ENCODE measurements at places on chromosomes 1 and 21.

- no peak for DNase-seq
Observed at GRCh38 chr1:191714845-191715244, 443.4 kb upstream of the RGS18 start.

- no peak for DNase-seq
Observed at GRCh38 chr1:109625176-109625575, 5.5 kb downstream of the AMPD2 start.

DNA sequence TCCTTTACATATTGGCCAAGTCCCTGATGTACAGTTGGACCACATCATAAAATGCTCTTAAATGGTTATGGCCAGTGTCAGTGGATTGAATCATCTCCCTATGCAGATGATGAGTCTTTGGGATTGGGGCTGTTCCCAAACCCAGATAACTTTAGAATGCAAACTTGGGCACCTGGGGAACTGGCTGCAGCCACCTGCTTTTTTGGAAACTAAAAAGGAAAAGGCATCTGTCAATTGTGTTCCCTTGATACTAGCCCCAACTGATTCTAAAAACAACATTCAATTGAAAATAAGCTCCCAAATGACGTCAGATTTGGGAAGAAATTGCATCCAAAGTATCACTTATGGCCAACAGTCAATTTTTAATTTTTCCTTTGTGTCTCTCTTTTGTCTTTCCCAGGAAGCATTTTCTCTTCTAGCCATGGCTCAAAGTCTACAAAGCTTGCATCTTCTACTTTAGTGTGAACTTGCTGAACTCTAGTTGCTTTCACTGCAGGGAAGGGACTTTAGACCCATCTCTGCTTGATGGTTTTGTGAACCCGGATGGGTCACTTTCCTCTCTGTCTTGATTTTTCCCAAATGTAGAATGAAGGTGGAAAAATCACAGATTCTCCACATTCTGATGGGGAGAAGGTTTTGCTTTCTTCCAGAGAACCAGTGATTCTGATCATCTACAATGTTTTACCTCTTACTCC is 402.3 kb upstream of the USP24 start:
- no peak for DNase-seq

DNA sequence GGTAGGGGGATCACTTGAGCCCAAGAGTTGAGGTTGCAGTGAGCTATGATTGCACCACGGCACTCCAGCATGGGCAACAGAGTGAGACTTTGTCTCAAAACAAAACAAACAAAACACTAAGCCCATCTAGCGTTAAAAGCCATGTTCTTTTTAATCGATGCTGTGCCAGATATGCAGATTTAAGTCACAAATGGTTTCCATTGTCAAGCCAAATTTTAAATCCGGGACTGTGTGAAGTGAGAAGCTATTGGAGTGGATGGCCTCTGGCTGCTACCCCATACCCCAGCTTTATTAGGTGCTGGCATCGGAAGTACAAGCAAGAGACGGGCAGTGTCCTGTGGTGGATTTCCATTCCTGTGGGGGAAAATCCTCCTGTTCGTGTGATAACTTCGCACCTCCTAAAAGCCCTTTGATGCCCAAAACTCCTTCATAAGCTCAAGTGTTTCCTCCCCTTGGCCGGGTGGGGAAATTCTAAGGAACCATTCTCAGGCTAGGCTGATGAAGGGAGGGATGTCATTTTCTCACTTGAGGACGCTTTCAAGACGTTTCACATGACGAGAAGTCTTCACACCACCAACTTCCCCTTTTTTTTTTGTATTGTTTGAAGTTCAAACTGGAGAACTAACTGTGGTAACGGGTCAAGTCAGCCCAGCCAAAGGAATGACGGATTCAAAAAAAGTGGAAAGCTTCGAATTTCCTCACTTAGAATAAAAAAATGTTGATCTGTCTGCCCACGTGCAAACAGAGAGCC is 140.8 kb downstream of the KAZN start:
- DNase-seq = no peak

GRCh38 chr1:203287109-203287893 is 18.0 kb upstream of the BTG2 start:
- DNase-seq = peak; percentile 81

DNA sequence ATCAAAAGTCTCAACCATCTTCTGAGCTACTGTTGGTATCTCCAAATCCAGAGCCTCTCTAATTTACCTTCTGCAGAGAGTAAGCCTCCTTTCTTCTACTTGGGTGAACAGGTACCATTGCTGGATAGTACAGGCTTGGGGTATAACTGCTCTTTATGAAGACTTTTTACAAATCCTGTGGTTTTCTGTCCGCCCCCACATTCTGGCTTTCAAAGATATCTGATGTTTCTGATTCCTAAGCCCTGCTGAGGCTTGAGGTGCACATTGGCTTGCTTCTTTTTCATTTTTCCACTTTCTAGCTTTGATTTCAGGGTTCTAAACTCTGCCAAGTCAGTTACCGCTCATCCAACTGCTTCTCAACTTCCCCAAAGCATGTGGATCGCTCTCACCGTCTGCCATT is 37.1 kb downstream of the TENT5C start:
- no peak for DNase-seq

- peak; percentile 10 for DNase-seq
Observed at GRCh38 chr1:109112056-109112651, 1.8 kb upstream of the ELAPOR1 start.

GRCh38 chr1:112735752-112736151 is 20.6 kb upstream of the PPM1J start:
- no peak for DNase-seq

- DNase-seq = no peak
Observed at GRCh38 chr1:155794605-155795245, 62.3 kb downstream of the GON4L start.

GRCh38 chr1:32988665-32989064 is 24.1 kb upstream of the RNF19B start:
- DNase-seq = no peak

GRCh38 chr1:6073480-6074053 is 27.9 kb downstream of the KCNAB2 start:
- DNase-seq = no peak

DNA sequence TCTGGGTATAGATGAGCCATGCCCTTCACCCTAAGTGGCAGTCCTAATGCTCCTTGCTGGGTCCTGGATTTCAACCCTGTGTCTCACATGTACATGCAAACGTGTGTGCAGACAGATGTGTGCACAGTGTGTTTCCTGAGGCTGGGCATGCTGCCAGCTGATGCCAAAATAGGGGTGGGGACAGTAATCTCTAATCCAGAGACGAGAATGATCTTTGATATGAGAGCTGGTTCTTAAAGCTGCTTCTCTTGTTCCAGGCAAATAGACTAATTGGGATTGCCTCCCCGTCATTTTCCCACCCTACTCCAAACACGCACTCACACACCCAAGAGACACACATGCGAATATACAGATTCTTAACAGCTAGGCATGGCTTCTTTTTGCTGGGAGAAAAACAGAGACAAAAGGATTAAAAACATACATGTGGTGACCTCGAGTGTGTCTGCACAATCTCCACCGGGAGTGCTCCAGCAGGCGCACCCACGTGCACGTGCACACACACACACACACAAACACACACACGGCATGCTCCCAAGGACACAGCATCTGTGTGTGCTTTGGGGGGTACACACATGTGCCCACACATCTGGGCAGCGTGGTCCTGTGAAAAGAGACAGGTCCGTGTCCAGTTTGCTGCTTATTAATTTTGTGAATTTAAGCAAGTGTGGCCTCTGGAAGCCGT is 102.1 kb upstream of the ZBTB40 start:
- DNase-seq = no peak

GRCh38 chr1:155137154-155137949 is 1.7 kb downstream of the SLC50A1 start:
- no peak for DNase-seq

GRCh38 chr21:45488931-45489721 is 53.1 kb downstream of the SLC19A1 start:
- DNase-seq = peak; percentile 30

DNA sequence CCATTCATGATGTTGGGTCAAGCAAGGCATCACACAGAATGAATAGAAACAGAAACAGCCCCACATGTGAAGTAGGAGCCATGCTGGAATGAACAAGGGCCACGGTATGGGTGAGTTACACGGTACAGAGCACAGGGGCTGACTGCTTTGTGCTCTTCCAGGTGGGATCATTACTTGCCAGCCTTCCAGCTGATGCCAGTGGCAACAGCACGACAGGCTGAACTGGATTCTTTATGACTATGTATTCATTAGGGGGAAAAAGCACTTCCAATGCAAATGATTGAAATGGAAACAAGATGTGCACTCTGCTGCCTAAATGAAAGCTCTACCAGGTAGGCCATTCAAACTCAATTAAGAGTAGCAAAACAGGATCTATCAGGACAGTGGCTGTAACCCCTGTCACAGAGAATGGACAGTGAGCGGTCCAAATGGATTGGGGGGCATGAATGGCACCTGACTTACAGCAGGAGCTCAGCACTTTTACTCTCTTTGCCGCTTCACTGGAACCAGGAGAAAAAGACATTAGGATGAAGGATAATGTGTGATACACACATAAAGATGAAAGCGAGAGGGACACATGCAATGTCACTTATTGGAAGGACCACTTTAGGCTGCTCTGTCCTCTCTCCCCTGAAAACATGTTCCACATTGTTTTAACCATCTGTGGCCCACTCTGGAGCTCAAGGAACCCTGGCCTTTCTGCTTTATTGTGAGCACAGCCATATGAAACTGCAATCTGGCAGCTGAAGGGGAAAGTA is 23.4 kb upstream of the IRF2BP2 start:
- no peak for DNase-seq

- no peak for DNase-seq
Observed at GRCh38 chr1:27116232-27116631, 38.7 kb downstream of the SLC9A1 start.

DNA sequence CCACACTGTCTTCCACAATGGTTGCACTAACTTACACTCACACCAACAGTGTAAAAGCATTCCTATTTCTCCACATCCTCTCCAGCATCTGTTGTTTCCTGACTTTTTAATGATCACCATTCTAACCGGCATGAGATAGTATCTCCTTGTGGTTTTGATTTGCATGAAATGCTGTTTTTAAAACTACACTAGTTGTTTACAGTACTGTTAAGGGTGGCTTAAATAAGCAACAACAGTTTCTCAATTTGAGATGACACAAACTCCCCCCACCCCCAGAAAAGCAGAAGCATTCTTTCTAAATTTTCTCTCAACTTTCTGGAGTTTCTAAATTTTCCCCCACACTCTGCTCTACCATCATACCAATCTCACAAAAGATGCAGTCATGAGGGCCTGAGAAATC is 7.1 kb upstream of the SLAMF7 start:
- no peak for DNase-seq

DNA sequence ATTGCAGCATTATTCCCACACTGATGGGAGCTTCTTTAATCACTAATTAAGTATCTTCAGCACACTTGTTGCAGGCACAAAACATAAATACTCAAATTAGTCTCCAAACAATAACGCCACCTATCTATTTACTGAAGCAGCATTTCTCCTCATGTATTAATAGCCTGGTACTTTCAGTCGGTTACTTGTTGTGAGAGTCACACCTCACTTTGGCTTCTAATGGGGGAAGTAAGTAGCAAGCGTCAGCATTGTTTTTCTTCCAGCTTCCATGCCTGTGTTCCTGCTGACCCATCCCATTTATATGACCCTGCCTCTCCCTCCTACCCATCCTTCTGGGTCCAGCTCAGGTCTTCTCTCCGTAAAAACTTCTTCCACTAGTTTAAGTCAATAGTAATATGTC is 31.9 kb upstream of the DENND1B start:
- no peak for DNase-seq

DNA sequence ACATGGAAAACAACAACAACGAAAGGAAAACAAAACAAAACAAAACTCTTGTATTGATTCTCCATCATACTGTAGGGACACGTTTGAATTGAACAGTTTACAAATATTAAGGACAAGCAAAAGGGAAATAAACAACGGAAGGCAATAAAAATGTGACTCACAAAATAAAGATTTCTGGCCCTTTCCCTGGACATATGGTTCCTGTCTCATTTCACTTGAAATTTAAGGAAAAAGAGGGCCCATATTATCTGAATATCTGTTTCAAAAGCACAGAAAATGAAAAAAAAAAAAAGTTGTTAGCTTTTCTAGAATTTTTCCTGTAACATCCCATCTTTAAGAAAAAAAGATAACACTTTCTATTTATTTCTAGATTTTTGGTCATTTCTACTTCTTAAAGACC is 3.6 kb upstream of the PKN2 start:
- DNase-seq = no peak

DNA sequence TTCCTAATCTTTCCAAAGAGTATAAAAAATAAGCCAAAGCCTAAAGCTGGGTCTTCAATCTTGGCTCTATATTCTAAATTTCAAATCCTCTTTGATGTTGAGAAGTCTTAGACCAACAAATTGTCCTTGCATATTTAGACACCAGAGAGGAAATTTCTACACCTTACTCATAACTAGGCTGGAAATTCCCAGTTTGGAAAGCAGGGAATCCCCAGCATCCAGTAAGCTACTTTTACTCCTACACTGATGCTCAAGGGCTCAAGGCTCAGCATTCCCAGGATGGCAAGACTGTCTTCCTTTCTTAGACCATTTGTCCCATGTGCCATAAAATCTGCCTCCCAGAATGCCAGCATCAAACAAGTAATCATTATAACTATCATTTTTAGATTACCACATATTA is 28.3 kb downstream of the PRDX6 start:
- DNase-seq = no peak

GRCh38 chr1:64543831-64544230 is 73.9 kb downstream of the CACHD1 start:
- no peak for DNase-seq

- no peak for DNase-seq
Observed at GRCh38 chr21:40257342-40257741, 390.1 kb downstream of the PCP4 start.

- DNase-seq = no peak
Observed at GRCh38 chr1:199799116-199799515, 228.4 kb upstream of the NR5A2 start.

- peak; percentile 7 for DNase-seq
Observed at GRCh38 chr1:179251675-179252074, 22.2 kb upstream of the ABL2 start.

GRCh38 chr1:156704930-156705320 is 458 bp downstream of the CRABP2 start:
- no peak for DNase-seq

GRCh38 chr1:18893120-18893519 is 9.2 kb downstream of the ALDH4A1 start:
- no peak for DNase-seq

GRCh38 chr1:168065506-168065905 is 71.2 kb downstream of the GPR161 start:
- DNase-seq = no peak

- DNase-seq = no peak
Observed at GRCh38 chr1:215606564-215607168, 39.6 kb downstream of the KCTD3 start.

- no peak for DNase-seq
Observed at GRCh38 chr21:32463889-32464300, 51.4 kb downstream of the EVA1C start.

DNA sequence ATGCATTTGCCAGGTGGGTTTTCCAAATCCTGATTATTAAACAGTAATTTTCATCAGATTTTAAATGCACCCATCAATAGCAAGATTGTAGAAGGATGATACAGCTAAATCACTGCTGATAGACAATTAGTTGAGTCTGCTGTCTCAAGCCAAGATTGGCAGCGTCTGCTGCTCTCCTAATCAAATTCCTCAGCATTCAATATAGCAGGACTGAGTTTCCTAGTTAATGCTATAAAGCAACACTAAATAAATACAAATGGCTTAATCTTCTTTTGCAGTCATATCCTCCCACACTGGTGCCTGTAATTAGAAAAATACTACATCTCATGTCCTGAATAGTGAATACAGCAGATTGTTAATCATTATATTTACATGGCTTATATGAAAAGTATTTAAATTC is 1028.8 kb downstream of the ADGRL2 start:
- no peak for DNase-seq

Measured in thymus (tissue), 14 donors.